ENCODE measurements at places on chromosomes 11 and 22.

DNA sequence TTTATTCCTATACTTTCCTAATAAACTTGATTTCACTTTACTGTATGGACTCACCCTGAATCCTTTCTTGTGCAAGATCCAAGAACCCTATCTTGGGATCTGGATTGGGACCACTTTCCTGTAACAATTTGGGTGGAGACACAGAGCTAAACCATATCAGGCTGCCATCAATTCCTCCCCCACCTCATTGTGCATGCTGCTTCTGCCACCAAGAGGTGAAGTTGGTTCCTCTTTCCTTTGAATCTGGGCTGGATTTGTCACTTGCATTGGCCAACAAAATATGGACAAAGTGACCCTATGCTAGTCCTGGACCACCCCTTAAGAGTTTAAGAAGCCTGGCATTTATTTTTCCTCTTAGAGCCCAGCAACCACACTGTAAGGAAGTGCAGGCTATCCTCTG is 39.4 kb upstream of the CEP295 start:
- peak; percentile 28 for ATAC-seq

- ATAC-seq, result peak; percentile 80
Observed at GRCh38 chr11:121661880-121662486, 209.2 kb upstream of the SORL1-AS1 start.

GRCh38 chr11:92276773-92277172 is 52.2 kb downstream of the FAT3 start:
- ATAC-seq, result no peak

DNA sequence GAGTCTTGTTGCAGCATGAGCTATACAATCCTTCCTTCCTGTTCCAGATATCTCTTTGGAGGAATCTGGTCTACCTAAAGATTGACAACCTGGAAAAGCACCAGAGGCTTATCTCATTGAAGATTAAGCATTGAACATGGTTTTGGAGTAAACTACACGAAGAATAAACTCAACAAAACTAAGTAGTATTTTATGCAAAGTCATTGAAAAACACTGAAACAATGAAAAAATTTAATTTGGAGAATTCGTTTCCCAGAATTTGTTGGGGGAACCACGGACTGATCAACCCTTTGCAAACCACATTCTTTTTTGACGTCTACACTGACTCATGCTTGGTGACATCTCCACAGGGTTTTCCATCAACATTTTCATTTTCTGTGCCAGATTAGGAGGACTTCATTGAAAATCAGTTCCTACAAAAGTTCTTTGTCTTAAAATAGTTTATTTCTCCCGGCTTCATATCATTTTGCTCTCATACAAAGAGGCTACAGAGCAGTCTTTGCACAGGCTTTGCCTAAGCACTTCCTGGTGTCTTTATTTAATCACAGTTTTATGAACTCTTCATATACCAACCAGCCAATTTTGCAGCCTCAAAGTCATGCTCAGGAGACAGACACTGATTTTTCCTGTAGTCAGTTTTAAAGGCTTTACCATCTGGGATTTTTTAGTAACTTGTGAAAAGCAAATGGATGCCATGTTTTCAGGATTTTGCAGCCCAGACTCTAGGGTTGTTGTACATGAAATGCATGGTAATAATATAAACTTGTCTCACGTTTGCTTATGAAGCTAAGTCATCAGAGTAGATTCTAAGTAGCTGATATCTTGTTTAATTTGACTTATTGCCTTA is 186.3 kb downstream of the C11orf91 start:
- no peak for ATAC-seq

Data from motor neuron (in vitro differentiated cells).